ENCODE measurements at places on chromosomes 4 and X.
A peak's percentile ranks its signal among the peaks of the same experiment; 100 is the strongest.

DNA sequence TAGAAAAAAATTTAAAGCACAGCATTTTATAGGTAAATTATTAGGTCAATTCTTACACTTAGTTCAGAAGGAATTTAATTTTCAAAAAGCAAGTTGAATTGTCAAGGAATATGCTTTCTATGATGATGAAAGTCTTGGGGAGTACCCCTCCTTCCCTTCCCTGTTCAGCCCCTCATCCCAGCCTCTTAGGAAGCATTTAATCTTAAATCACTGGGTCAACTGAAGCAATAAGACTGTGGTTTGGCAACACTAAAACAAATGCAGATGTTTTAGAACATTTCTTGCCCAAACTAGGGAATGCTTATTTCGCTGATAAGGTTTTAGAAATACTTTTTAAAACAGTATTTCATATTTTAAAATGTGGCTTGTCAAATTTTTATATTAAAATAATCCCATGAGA is 19.1 kb upstream of the ARSJ start:
- no peak for DNase-seq

DNA sequence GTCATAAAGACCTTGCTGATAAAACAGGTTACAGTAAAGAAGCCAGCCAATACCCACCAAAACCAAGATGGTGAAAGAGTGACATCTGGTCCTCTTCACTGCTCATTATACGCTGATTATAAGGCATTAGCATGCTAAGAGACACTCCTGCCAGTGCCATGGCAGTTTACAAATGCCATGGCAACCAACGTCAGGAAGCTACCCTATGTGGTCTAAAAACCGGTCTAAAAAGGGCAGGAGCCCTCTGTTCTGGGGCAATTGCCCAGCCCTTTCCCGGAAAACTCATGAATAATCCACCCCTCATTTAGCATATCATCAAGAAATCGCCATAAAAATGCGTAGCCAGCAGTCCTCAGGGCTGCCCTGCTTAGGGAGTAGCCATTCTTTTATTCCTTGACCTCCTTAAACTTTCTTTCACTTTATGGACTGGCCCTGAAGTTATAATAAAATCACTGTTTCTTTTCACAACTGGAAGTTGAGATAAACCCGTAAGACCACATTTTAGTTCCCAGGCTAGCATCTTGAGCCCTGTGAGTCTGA is 260.5 kb upstream of the FAT1 start:
- DNase-seq: no peak

DNA sequence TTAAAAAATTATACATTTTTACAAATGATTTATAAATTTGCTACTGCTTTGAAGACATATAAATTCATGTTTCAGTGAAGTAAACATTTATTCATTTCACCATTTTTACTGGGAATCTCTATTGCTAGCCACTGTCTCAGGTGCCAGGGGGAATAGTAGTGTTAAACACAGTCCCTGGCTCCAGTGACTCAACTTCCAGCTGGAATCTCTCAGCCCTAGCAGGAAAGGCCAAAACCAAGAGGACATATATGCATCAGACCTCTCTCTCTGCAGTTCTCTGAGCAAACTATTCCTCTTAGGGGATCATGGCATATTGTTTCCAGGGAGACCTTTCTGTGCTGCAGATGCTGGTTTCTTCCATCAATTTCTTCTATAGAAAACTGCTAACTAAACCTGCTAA is 1009.0 kb upstream of the LCORL start:
- no peak for DNase-seq

DNA sequence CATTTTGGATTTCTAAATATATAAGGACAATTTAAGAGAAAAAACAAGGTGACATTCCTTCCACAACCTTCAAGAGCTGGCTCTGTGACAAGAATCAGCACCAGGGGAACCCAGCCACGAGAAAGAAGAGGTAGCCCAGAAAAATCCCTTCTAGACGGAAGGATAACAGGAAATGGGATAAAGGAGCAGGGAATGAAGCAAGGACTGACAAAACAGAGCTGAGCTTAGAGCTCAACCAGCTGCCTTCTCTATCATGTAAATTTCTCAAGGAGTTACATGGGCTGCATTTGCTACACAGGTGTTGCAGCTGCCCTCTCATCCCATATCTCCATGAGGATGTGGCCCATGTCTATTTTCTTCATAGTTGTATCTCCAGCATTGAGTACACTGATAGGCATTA is 154.2 kb upstream of the PRDX4 start:
- peak; percentile 70 for DNase-seq

DNA sequence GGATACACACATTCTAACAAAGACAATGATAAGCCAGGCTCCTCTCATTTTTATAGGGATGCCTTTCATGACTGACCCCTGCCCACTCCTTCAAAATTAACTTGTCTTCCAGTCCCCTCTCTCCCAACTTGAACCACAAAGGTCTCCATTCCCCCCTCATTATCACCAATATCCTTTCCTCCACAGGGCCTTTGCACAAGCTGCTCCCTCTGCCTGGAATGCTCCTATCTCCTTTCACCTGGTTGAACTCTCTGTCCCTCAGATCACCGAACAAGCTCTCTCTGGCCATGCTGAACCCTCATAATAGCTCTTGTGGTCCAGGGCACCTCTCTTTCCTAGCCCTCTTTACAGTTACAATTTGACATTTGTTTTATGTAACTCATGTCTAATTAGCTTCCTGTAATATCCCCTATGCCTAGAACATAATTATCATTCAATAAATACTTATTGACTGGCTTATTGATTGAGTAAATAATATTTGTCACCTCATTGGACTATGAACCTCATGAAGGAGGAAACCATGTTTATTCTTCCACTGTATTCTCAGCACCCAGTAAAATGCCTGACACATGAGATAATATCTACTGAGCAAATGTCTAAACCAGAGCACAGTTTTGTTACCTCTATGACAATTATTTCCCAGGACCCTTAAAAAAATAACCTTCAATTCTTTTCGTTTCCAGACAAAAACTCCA is 266.3 kb upstream of the RASGEF1B start:
- DNase-seq: no peak

- no peak for DNase-seq
Measured at GRCh38 chr4:5156682-5157081, 105.4 kb downstream of the STK32B start.

GRCh38 chrX:107721318-107721717 is 54.3 kb downstream of the TSC22D3 start:
- DNase-seq: no peak

DNA sequence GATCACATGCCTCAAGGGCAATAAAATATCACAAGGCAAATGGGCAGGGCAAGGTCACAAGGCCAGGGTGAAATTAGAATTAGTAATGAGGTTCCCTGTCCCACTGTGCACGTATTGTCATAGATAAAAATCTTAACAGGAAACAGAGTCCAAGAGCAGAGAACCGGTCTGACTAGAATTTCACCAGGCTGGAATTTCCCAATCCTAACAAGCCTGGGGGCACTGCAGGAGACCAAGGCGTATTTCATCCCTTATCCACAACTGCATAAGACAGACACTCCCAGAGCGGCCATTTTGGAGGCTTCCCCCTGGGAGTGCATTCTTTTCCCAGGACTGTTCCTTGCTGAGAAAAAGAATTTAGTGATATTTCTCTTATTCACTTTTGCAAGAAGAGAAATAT is 25.9 kb upstream of the PRDM5 start:
- no peak for DNase-seq

- no peak for DNase-seq
Measured at GRCh38 chrX:107454302-107454701, 4.8 kb downstream of the FRMPD3 start.

DNA sequence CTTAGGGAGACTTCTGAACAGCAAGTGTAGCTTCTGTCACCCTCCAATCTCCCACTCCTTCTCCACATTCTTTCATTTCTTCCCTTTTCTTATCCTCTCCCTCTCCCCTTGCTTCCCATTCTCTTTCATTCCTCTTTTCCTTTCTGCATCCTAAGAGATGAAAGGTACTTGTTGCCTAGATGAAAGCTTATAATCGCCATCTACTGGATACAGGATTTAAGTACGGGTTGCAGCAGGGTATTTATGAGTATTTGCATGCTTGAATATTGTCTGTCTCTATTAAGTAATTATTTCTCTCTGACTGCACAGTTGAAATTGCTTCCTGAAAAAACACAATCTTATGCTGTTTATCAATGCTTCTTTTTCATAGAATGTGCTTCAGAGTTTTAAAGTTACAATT is 174.0 kb upstream of the TENT5D start:
- DNase-seq: peak; percentile 23

DNA sequence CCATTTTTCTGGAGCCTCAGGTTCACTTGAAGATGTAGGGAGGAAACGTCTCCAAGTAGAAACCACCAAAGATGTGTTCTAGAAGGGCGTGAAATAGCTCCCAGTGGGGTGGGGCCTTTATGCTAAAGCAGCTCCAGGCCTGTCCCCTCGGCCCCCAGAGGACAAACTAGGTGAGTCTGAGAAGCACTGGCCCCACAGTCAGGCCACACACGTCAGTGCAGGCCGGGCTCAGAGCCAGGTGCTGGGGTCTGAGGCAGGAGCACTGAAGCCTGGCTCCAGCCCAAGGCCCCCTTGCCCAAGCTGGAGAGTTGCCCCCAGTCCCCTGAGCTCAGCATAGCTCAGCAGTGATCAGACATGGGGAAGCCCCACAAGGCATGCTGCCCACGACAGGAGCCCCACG is 95.4 kb upstream of the PSAPL1 start:
- no peak for DNase-seq

DNA sequence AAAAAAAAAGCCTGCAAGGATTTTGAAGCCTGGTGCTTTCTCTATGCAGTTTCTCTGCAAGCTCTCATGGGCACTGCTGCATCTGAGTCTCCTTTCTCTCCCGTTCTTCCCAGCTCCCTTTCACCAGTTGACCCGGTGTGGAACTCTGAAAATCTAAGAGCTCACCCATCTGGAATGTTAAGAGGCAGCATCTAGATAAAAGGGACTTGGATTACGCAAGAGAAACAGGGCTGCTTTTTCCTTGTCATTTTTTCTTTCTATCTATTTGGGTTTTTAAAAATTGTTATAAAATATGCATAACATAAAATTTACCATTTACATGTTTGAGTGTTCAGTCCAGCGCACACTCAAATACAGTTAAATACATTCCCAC is 95.2 kb upstream of the RPS6KA3 start:
- DNase-seq: no peak

GRCh38 chr4:154389148-154389547 is 102.5 kb downstream of the DCHS2 start:
- DNase-seq: no peak

DNA sequence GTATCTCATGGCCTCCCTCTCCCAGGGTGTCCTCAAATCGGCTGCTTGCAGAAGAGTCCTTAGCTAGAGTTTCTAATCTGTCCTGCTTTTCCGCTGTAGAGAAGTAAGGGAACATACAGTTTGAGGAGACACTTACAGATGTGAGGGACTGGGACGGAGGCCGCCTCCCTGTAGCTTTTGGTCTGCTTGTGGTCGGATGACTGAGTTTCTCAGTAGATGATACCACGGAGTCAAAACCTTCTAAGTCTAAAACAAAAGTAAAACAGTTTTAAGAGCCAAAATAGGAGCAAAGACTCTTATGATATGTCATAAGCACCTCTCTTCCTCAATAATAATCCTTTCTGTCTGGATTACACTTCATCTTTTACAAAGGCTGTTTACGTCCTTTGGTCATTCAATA is 34.5 kb upstream of the MAP3K15 start:
- DNase-seq: no peak

DNA sequence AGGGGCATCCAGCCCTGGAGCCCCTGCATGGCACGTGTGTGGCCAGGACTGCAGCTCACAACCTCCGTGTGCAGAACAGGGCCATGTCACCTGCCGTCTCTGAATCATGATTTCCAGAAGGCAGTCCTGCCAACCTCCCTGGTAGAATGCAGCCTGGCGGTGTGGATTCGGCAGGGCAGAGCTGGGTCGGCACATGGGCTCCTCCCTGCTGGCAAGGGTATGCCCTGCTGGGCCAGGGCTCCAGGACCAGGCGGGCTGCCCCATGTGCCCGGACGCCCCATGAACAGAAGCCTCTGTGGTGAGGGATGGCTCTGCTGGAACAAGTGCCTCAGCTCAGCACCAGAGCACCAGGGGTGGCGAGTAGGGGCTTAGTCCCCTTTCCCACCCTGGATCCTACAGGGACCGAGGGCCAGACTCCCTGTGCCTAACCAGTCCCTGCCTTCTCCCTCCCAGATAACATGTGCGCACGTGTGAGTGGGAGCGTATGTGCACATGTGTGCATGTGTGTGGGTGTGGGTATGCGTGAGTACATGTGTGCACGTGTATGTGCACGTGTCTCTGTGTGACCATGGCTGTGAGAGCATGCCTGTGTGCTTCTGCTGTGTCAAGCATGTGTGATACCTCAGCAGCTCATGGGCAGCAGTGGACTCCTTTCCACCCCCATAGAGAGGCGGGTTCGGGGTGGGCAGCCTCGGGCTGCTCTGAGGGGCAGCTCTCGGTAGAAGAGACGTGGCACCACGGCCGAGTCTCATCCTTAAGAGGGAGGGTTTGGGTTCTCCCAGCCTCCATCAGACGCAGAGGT is 10.3 kb upstream of the MXD4 start:
- no peak for DNase-seq

- DNase-seq: no peak
Measured at GRCh38 chrX:106940068-106940467, 19.9 kb downstream of the CLDN2 start.

- no peak for DNase-seq
Measured at GRCh38 chrX:154063234-154063633, 34.3 kb downstream of the MECP2 start.

DNA sequence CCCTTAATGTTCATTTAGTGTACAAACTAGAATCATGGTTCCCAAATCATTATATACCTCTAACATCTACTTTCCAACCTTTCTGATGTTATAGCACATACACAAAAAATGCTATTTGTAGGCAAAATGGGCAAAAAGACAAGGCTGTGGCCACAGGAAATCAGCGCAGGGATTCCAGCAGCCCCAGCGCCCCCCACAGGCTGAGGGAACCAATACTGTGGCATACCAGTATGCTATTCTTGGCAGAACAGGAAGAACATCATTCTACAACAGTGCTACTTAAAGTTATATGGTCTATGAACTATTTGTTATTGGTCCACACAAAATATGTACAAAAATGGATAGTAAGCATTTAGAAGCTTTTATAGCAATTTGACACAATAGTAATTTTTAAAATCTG is 25.3 kb downstream of the STEEP1 start:
- DNase-seq: peak; percentile 40

GRCh38 chrX:75155827-75156525 is at the start of gene ABCB7:
Gene ABCB7, minus strand, starts transcription at chrX:75156283. Its CDS starts 11 bp downstream, at chrX:75156272.
- peak; percentile 81 for DNase-seq

DNA sequence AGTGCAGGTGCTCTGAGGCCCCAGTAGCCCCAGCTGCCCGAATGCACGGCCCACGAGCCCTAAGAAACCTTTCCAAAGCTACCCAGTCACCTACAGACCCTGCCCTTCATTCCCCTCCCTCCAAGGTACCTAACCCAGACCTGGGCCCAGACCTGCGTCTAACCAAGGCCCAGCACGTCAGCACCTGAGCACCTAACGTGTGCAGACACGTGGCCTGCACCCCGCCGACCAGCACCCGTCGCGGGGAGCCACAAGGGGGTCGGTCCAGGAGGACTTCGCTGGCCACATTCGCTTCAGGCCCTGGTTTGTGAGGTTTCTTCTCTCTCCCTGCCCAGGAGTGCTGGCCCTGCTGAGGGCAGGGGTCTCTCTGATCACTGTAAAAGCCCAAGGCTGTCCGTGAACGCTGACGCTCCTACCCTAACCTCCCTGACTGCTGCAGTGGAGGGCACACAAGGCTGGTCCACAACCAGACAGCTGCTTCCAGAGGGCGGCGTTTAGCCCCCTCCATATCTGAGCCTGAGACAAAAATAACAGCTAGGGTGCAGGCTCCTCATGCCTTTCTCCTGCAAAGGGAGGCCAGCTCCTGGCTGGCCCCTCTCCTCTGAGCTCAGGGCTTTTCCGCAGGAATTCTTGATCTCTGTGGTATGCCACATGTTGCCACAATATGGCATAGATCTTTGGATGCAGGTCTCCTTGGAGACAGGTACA is 31.8 kb downstream of the WDR1 start:
- DNase-seq: no peak
